Type B pancreatic cell (in vitro differentiated cells): ENCODE measurements at places on chromosomes 12 and 14.

DNA sequence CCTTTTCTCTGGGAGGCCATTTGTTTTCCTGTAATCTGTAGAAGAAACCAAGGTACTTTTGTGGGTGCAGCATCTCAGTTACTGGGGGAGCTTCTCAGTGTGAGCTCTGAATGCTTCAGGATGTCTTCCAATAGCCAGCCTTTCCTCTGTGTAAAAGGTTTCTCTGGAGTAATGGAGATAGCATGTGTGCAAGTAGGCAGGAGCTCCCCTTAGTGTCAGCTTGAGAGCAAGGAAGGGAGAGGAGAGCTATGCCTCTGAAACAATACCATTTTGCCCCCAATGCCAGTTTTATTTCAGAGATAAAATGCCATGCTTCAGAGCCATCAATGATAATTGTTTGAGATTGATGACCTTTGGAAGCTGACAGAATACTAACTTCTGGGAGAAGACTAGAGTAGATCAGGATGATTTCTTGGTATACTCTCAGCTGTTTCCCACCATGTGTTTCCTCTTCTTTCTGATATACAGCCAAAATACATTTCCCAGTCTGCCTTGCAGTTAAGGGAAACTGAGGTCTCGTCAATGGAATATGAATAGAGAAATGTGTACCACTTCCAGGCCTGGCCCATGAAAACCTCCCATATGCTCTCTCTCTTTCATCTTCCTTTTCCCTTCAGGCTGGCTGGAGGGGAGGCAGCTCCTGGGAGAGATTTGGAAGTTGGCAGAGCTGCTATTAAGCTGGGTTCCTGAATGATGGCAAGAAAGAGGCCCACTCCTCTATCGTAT is 125.7 kb downstream of the CRADD start:
- DNase-seq: no peak

DNA sequence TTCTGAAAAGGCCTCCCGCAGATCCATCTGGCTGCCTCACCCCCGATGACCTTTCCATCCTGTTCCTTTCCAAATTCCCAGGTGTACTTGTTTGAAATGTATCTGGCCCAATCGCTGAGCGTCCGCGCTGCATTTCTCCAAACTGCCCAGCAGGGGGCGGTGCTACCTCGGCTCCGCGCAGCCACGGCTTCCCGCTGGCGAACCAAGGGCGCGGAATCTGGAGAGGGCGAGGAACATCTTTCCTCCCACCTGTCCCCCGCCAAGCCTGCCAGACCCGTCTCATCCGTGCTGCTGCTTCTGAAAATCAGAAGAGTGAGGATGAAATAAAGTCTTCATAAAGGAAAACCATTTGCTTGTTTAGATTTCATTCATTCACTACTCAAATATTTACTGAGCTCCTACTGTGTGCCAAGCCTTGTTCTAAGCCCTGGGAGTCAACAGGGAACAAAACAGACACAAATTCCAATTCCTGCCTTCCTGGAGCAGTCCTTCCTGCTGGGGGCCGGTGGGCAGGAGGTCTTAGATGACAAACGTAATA is 16.8 kb upstream of the MYL2 start:
- peak; percentile 80 for DNase-seq

GRCh38 chr12:78004249-78005093 is 173.8 kb downstream of the NAV3 start:
- DNase-seq: no peak

GRCh38 chr12:21771311-21771710 is 3.2 kb downstream of the KCNJ8 start:
- no peak for DNase-seq

DNA sequence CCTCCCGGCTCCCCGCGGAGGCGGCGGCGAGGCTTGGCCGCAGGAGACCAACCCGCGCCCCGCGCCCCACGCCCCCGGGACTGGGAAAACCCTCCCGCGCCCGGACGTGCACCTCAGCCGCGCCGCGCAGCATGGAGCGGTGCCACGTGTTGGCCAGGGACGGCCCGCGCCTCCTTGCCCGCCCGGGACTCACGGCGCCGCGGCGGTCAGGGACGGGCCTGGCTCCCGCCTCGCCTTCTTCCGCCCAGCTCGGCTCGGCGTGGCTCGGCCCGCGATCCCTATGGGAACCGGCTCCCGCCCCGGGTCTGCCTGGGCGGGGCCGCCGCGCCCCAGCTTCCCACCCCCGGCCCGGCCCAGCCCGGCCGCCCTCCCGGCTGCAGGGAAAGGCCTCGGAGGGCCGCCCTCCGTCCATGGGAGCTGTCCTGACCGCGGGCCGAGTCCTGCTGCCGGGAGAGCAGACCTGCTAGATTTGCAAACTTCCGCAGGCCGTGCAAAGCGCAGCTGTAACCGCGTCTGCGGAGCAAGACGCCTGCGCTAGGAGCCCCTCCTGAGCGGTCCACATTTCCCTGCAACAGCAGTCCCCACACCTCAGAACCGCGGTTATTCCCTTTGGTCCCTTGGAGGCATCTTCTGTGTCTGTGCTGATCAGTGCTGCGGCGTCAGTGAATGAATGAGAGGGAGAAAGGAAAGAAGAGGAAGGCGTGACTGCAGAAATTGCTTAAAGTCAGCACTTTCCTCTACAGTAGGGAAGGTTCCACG is at the start of gene CDKL1:
Gene CDKL1, minus strand, starts transcription at position 251 of the 759 bp plus-strand sequence. CDS start 1,013 bp downstream, outside the sequence.
- peak; percentile 79 for DNase-seq

- DNase-seq: no peak
Observed at GRCh38 chr14:64704743-64705380, 638 bp downstream of the PLEKHG3 start.

DNA sequence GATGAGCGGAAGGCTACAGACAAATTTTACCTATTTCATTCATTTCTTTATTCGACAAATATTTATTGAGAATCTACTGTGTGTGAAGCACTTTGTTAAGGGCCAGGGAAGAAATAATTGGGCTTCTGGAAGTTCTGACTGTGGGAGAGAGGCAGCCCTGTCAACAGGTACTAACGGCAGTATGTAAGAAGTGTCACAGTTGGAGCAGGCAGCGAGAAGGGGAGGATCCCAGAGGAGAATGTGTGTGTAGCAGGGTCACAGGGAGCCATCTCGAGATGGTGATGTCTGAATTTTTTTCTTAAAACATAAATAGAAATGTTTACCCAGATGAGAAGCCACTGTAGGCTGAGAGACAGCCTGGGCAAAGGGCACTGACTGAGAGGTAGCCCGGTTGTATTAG is 163.3 kb upstream of the SLC38A2 start:
- DNase-seq: no peak

GRCh38 chr14:84127495-84127894 is 1402.4 kb upstream of the FLRT2 start:
- no peak for DNase-seq

DNA sequence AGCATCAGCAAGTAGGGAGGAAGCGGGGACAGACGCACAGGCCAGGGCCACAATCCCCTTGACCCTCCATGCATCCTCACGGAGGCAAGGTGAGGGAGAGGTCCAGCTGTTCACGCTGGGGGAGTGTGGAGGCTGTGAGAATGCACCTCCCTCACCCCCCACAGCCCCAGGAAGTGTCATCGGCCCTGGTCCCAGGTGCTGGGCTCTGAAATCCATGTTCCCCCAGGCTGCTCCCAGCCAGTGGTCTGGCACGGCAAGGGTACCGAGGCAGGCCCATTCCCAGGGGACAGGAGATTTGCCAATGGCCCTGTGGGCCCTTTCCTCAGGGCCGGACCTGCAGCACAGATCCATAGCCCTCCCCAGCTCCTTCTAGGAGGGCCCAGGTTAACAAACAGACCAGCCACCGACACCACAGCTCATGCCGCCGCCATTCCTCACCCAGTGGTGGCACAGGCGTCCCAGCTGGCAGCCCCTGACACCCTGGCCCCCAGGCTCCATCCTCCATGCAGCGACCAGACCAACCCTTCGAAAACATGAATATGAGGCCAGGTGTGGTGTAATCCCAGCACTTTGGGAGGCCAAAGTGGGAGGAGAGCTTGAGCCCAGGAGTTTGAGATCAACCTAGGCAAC is 21.9 kb upstream of the EIF5 start:
- DNase-seq: no peak

DNA sequence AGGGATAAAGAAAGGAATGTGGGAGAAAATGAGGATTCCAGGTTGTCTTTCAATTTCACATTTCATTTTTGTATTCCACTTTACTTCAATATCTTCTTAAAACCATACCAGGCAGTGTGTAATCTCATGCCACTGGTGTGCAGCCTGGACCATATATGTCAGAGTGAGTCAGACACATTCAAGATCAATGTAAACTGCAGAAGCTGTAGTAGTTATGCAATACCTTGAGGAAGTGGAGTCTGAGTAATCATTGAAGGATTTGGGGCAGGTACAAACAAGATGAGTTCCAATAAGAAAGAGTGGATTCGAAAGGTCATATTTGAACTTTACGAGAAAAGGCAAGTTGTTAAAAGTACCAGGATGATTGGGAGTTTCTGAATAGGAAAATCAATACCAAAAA is 14.1 kb downstream of the PLCZ1 start:
- no peak for DNase-seq

GRCh38 chr14:54355698-54356097 is 41.1 kb upstream of the CDKN3 start:
- no peak for DNase-seq

DNA sequence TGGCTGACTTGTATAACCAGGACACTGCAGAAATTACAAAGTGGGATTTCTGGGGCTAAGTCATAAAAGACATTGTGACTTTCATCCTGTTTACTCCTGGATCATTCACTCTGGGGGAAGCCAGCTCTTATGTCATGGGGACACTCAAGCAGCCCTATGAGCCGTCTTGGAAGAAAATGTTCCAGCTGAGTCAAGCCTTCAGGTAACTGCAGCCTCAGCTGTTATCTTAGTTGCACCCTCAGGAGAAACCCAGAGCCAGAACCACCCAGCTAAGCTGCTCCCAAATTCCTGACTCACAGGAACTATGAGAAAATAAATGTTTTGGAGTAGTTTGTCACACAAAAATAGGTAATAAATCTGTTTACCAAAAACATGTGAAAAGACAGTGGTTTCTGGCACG is 43.1 kb upstream of the GXYLT1 start:
- DNase-seq: no peak

GRCh38 chr12:14841761-14842160 is 1.6 kb downstream of the ART4 start:
- DNase-seq: no peak

- no peak for DNase-seq
Observed at GRCh38 chr12:92703786-92704185, 997 bp downstream of the PLEKHG7 start.
